ENCODE measurements at places on chromosomes 11 and 22.

GRCh38 chr11:119624102-119624615 is 104.8 kb downstream of the NECTIN1 start:
- peak; percentile 21 for DNase-seq

DNA sequence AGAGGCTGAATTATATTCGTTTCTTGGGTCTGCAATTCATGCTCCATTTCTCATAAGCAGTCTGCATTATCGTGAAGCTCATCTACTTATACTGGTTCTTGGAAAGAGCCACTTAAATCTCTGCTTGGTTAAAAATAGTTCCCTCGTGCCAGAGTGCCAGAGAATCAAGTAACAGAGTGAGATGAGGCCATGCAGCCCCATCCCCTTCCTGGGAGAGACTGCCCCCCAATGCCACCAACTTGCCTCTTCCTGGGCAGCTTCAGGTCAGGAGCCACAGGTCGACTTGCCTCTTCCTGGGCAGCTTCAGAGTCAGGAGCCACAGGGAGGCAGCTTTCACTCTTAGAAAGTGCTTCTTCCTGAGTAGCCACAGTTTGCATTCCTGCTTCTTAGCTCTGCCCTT is 223.9 kb upstream of the ZBED5 start:
- DNase-seq, result no peak

DNA sequence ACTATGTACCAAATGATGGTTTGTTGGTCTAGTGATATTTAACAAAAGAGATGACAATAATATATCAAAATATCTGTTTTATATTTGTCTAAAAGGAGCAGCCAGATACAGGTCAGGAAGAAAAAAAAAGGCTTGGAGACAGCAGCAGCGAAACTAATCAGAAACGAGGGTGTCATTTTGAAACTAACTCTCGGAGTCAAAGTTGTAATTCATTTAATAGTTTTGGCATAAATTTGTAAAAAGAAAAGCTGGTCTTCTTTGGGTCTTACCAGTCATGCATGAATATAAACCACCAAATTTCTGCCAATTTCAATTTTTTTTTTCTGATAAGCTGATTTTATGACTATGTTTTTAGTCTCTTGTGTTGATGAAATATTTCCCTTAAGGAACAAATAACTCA is 25.5 kb downstream of the NPAT start:
- DNase-seq, result no peak

DNA sequence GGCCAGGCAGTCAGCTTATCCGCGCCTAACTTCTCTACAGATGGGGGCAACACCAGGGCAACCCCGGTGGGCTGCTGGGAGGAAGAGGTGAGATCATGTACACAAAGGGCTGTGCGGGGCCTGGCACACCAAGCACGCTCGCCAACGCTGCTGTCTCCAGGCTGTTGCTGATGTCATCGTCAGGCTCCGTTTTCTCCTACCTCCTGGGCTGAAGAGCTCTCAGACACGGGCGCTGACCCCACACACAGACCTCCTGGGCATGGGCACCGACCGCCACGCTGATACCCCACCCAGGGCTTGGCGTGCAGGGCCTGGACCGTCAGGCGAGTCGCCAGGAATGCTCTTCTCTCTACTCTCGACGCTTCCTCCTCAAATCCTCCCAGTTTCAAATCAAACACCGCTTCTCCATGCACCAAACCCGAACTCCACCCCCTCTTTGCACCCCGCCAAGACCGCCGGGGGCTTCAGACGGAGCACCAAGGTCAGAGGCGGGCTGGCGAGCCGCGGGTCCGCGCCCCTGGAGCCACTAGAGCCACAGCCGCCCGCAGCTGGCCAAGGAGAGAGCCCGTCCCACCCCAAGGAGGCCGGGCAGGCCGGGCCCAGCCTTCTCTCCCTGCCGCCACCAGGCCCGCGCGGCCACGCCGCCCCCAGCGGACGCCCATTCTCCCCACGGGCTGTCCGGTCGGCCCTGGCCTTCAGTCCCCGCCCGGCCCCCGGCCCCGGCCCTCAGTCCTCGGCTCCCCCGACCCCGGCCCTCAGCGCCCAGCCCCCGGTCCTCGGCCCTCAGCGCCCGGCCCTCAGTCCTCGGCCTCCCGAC is 772 bp downstream of the SBF1 start:
- peak; percentile 57 for DNase-seq

DNA sequence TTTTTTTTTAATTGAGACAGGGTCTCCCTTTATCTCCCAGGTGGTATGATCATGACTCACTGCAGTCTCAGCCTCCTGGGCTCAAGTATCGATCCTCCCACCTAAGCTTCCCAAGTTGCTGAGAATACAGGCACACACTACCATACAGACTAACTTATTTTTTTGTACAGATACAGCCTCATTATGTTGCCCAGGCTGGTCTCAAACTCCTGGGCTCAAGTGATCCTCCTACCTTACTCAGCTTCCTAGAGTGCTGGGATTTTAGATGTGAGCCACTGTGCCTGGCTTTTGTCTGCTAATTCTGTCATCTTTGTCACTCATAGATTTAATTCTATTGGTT is 43.5 kb downstream of the CBL start:
- no peak for DNase-seq

DNA sequence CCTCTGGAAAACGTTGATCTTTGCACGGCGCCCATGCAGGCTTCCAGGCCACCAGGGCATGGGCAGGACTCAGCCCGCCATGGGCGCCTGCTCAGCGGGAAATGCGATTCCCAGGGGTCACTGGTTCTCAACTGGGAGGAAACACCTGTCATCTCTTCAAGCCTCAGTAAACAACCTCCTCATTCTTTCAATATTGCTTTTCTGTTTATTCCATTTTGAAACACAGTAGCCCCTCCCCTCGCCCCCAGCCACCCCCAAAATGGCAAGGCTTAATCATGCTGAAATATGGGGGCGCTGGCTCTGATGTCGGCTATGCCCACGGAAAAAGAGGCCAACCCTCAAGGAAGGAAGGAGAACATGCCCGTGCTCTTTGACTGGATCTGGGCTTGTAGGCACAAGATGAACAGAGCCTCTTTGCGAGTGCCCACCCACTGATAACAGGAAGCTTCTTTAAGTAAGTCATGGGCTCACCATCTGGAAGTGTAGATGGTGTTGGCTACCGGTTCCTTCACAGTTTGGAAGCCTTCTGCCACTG is 594 bp upstream of the POU2AF1 start:
- no peak for DNase-seq

GRCh38 chr22:27980424-27981148 is 61.5 kb upstream of the PITPNB start:
- peak; percentile 42 for DNase-seq

GRCh38 chr11:46603704-46604308 is 10.0 kb upstream of the AMBRA1 start:
- no peak for DNase-seq

- no peak for DNase-seq
These were observed 76.0 kb upstream of the SORL1 start for GRCh38 chr11:121376130-121376529.

GRCh38 chr11:104134745-104135144 is 29.2 kb downstream of the PDGFD start:
- no peak for DNase-seq

DNA sequence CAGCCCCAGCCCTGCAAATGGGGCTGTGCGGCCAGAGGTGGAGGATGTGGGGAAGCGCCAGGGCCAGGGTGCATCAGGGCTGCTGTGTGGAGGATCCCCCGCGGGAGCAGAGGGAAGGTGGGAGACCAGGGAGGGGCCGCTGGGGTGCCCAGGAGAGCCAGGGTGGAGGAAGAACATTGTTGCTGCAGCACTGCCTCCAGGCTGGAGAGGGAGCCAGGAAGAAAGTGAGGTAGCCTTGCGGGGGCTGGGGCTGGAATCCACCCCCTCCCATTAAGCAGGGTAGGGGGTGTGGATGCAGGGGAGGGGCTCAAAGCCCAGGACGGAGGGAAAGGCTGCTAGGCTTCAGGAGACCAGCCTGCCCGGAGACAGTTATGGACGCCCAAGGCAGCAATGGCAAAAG is 15.0 kb downstream of the CABP7 start:
- DNase-seq, result no peak

DNA sequence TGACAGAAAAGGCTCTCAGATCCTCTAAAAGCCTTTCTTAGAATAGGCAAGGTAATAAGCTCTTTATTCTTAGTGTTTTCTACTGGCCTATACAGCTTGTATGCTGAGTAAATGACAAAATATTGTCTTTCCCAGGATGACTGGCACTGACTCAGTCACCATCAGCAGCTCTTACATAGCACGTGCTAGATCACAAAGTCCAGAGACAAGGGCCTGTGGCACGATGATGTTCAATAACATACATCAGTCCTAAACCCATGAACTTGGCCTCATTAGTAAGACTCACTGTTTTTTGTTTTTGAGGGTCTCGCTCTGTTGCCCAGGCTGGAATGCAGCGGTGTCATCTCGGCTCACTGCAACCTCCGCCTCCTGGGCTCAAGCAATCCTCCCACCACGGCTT is 42.7 kb downstream of the CELF1 start:
- DNase-seq, result no peak

DNA sequence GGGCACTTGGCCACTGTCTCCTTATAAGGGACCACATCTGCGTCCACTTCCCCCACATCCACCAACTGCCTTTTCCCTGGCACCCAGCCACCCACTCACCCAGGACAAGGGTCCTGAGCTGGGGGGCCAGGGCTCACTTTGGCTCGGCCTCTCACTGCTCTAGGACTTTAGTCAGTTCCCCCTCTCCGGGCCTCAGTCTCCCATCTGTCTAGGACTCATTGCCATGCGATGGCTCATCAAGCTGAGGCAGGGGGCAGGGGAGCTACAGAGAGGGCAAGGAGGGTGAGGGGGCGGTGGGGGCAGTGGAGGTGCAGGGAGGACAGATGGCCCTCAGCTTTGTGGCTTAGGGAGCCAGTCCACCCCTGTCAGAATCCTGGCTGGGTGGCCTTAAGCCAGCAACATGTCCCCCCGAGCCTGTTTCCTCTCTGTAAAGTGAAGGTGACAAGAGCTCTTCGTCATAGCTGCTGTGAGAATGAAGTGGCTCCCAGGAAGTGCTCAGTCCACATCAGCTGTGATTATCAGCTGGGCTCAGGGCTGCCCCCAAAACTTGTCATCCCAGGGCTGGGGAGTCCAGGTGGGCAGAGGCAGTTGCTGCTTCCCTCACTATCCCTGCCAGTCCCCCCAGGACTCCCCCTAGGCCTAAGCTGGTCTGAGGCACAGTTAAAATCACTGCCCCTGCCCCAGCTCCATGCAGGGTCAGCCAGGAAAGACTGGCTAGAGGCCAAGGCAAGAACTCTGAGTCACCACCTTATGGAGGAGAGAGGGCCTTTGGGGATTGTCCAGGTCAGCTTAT is 14.9 kb downstream of the RAC2 start:
- DNase-seq, result no peak

GRCh38 chr22:33194529-33195077 is 136.4 kb upstream of the SYN3 start:
- DNase-seq, result no peak

DNA sequence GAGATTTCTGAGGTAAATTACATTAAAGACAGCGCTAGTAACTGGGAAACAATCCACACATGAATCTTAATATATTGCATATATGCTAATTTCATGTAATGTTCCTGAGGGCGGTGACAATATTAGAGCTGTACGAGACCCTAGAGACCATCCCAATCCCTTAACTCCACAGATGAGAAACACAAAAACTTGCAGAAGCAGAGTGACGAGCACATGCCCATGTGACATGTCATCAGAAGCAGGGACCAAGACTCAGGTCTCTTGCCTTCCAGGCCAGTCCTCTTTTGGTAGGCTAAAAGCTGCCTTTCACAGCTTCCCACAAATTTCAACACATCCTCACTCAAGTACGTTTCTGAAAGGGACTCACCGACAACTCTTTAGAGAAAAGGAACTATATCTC is 11.8 kb downstream of the MAPK1 start:
- DNase-seq, result no peak

DNA sequence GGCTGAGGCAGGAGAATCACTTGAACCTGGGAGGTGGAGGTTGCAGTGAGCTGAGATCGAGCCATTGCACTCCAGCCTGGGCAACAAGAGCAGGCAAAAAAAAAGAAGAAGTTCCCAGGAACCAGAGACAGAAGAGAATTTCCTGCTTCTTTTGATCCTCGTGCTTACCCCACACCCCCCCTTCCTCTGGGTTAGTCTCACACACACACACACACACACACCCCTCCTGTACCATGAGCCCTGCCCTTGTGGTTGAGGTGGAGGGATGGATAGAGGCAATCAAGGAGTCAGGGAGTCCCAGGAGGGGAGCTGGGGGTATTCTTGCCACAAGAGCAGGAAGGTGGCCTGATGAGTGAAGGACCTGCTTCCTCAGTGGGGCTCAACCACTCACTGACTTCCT is 4.1 kb upstream of the UBE2L6 start:
- DNase-seq, result no peak

- DNase-seq, result no peak
These were observed 46.2 kb downstream of the AP2A2 start for GRCh38 chr11:971731-972365.

GRCh38 chr22:42317008-42317407 is 46.6 kb upstream of the TCF20 start:
- no peak for DNase-seq

DNA sequence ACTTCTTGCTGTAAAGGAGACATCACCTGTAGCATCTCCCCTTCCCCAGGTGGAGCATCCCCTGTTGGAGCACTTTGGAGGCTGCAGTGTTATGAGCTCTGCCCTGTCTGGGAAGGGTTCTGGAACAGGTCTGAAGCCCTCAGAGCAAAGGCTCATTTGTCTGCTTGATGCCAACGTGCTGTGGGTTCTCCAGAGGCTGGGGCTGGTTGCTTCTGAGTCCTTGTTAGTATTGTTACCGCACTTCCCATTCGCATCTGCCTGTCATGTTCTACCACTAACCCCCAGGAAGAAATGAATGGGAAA is 73.1 kb downstream of the PACS1 start:
- no peak for DNase-seq

GRCh38 chr11:120657306-120658070 is 145.9 kb downstream of the GRIK4 start:
- no peak for DNase-seq

GRCh38 chr22:33405194-33405593 is 347.0 kb upstream of the SYN3 start:
- DNase-seq, result no peak

Measured in nephron progenitor cell (in vitro differentiated cells).